ENCODE measurements at places on chromosomes 3 and 15.

GRCh38 chr3:14188041-14188754, 9.6 kb downstream of the LSM3 start:
- no peak for DNase-seq

DNA sequence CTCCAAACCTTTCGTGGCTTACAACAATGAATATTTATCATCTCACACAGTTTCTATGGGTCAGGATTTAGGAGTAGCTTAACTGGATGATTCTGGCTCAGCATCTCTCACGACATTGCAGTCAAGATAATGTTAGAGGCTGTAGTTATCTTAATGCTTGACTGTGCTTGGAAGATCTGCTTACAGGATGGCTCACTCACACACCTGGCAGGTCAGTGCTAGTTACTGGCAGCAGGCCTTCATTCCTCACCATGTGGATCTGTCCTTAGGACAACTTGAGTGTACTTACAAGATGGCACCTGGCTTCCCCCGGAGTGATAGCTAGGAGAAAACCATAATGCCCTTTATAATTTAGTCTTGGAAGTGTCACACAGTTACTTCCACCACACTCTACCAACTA, 32.8 kb upstream of the OXTR start:
- DNase-seq = no peak

DNA sequence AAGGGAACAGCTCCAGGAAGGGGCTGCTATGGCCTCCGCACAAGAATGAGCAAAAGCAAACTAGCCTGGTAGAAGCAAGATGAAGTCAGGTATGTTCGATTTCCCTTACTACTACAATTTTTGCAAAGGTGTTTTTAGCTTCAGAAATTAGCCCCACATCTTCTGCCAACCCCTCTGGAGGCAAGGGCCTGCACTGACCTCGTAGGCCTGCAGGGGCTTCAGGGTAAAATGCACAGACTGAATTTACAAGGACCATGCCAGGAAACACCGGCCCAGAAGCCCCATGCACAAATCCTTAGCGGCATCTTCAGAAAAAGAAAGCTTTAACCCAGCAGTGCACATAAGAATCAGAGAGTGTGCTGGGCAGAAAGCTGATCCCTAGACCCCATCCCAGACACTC, 53.0 kb downstream of the SLC6A1 start:
- no peak for DNase-seq

DNA sequence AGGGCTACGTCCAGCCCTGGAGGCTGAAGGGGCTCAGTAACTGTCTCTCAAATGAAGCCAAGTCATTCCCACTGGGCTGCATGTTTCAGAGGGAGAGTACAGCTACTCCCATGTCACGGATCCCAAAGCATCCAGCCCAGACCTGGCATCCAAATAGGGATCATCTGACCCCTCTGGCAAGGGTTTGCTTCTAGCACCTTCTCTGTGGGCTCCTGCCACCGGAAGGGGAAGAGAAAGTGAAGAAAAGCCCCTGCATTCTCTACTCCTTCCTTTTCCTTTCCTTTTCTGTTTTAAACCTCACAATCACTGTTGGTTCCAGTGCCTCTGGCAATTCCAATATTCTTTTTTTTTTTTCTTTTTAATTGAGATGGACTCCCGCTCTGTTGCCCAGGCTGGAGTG, 64.5 kb upstream of the CTSH start:
- DNase-seq = no peak

DNA sequence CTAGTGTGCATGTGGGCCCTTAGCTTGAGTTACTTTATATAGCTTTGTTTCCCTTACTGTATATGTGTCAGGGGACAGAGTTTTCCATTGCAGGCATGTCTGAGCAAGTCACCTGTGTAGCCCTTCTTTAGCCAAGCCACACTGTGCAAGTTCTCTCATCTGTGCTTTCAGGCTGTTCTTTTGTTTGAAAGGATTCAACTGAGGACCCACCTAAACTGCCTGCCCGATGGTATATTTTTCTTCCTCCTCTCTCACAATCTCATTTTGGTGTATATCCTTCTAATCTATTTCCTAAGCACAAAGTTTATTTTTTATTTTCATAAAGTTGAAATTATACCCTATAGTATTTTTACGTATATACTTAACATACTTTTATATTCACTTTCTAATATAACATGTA, 260.1 kb upstream of the ARL6 start:
- DNase-seq = no peak

- DNase-seq = no peak
Observed at GRCh38 chr15:25931851-25932250, 68.7 kb upstream of the ATP10A start.

DNA sequence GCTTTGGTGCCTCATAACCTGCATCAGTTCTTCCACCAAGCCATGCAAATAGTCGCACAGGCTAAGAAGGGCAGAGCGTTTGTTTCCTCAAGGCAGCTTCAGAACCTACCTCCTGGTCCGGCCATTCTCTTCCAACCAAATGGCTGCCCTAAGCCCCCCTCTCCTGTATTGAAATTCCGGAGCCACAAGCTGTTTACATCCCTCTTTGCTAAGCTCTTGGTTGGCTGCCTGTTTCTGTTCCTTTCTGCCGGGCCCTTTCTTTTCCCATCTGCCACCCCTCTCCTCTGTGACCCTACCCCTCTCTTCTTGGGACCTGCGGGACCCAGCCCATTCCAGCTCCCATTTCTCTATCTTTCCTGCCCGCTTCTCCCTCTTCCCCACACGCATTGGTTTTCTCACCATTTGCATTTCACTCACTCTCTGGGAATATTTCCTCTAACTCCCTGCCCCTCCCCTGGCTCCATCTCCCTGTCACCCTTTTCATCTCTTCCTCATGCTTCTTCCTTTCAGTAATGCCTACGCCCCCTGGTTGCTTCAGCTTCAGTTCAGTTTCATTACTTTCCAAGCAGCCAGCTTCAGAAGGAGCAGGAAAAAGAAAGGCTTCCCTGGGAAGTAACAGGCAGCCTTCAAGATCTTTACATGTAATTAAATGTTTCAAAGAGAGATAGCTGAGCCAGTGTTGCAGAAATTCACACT, 113.5 kb downstream of the RAB11A start:
- no peak for DNase-seq

DNA sequence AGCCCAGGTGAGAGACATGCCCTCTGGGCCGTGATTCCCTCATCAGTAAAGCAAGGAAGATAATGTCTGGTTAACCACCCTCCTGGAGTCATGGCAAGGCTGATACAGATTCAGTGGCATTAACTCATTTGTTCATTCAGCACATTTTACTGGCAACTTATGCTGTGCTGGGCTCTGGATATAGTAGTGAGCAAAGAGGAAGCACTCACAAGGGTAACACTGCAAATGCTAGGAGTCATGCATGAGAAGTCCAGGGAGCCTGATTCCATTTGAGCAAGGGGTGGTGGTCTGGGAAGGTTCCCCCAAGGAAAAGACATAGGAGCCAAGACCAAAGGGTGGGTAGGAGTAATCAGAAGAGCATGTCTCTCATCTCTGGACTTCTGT, 50.2 kb downstream of the SMAD3 start:
- no peak for DNase-seq

GRCh38 chr3:139793408-139793807, 115.6 kb upstream of the NMNAT3 start:
- DNase-seq = no peak

GRCh38 chr3:180278583-180279188, 241.9 kb upstream of the PEX5L start:
- DNase-seq = no peak

DNA sequence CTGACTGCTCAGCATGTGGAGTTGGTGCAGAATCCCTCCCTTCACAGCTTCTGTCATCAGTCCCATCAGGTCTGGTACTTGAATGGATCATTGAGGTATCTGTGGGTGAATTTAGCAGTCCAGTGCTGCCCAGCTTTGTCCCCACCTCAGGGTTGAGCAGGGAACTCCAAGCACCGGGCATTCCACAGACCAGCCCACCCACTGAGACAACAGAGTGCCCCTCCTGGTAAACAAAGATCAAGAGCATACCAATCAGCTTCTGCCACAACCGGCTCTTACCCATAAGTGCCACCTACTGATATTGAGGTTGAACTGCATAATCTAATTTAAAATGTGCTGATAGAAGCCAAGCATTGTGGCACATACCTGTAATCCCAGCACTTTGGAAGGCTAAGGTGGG, 57.1 kb upstream of the FXR1 start:
- DNase-seq = no peak

- no peak for DNase-seq
Observed at GRCh38 chr15:78388865-78389264, 48.7 kb downstream of the CRABP1 start.

DNA sequence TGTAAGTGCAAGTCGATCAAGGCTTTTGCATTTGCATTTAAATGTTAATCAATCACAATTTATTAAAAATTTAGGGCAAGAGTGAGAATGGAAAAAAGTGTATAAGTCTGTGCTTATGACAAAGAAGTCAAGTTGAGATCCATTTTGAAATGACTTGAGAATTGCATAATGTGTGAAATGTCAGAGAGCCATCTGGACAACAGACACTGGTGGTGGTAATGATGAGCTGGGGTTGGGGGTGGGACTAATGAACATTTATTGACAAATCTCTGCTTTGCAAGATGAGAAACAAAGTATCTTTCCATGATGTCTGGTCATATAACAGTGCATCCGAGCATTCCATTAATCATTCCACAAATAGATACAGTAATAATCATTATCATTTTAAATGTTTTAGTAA, 89.4 kb upstream of the ZBTB20 start:
- no peak for DNase-seq

GRCh38 chr3:191362524-191363090, 32.3 kb upstream of the UTS2B start:
- no peak for DNase-seq

GRCh38 chr3:153897025-153897723, 224.0 kb upstream of the ARHGEF26 start:
- DNase-seq = no peak

DNA sequence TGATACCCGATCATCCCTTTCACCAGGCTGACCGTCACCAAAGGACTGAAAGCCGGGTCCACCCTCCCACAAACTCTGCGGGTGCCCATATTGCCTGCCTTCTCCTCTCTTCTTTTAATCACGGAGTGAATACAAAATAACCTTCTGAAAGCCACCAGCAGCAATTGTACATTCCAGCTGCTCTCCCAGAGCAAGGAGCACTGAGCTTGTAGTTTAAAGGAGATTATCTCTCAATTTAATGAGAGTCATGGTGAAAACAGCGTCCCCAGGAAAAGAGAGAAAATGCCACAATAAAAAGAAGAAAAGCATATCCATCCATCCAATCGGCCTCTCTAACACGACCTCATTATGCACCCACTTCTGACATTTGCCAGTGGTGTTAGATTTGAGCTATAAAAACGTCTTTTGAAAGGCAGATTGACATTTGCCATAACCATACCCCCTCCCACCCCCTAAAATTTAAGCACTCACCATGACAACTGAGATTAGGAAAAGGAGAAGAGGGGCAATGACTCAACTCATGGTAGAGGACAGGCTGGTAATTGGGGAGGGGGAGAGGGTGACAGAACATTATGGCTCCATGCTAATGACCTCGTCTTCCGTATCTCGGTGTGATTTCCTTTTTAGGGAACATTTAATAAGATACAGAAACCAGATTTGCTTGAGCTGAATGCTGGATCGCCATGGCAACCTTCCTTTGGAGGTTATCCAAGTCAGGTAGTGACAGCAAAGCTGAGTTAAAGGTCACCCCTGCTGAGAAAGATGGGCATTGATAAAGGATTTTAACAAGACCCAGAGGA, 106.2 kb downstream of the ST8SIA2 start:
- no peak for DNase-seq

- DNase-seq = peak; percentile 94
Observed at GRCh38 chr3:170357176-170358041, at the start of gene SKIL. SKIL (plus strand) TSS chr3:170357715; CDS start chr3:170360332, 2,617 bp downstream.

DNA sequence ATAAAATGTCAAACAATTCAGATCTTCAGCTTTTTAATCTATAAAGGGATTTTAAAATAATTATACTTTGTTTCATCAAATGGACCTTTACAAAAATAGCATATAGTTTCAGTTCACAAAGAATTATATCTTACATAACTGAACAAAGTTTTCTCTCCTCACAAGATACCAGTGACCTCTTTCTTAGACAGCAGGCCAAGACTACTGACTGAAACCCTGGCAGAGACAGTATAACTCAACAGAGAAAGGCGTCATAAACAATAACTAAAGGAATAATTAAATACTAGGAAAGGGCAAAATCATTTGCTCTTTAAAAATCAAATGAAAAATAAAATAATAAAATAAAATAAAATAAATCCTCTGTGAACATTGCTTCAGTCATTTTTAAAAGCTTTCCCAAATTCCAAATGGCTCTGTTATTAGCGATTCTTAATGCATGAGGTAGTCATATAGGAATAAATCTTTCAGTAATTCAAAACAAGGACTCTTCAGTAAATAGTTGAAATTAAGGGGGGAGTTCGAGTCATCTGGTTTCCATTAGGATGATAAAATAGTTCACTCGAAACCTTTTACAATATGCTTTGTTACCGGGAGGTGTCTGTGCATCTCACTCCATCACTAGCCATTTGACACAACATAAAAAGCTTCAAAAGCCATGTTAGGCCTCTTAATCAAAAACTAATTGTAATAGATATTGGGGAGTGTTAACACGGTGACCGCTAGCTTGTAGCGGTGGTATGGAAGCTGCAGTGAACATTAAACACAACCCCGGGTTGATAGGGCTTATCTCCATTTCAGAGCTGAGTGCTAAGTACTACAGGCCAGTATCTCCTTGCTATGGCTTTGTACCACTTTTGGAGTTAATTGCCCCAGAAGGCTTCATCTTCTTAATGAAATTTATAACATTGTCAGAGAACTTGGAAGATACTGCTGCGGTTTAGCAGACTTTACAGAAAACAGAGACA, 142.9 kb upstream of the NR2F2 start:
- no peak for DNase-seq

GRCh38 chr15:47507221-47507985, 209.9 kb upstream of the SEMA6D start:
- DNase-seq = no peak

- DNase-seq = no peak
Observed at GRCh38 chr15:89615135-89615534, 39.9 kb downstream of the TICRR start.

GRCh38 chr3:69747511-69748258, 8.4 kb downstream of the MITF start:
- no peak for DNase-seq

DNA sequence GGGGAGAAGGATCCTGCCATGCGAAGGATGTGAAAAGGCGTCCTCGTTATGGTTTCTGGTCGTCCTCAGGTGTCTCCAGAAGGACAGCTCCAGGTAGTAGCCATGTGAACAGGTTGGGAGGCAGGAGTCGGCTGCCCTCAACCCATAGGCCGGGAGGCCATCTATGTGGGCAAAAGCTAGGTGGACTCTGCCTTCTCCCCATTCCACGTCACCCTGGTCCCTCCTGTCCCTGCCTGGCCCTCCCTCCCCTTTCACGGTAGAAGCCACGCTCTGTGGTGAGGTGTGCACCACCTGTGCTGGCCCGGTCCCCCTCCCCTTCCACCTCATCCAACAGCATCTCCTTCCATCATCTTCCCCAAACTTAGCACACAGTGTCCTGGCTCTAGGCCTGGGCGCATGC, 16.3 kb downstream of the ITIH3 start:
- no peak for DNase-seq

DNA sequence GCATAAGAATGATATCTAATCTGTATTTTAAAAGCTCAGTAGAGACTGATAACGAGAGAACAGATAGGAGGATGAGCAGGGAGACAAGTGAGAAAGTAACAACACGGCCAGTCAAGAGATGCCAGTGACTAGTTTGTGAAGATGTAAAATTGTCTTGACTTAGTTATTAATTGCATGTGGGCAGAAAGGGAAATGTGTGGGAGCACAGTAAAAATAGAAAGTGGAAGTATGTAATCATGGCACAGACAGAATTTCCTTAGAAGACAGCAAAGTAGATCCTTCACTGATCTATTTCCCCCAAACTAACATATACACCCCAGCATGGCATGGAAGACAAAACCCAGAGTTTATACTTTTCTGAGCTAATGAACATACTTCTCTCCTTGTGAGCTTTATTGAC, 344.5 kb downstream of the FGF12 start:
- DNase-seq = no peak
